ENCODE measurements at places on chromosomes 5 and 9. TPM values are rescaled to one million over a fixed set of nuclear protein-coding genes. Genes with fewer than 3 reads are reported as not detected.

The PCDHA9 gene
- total RNA-seq: not detected

The SHOC1 gene
- total RNA-seq: not detected

The PCDHA6 gene
- total RNA-seq: 0.12 TPM

The PTPN3 gene
- total RNA-seq: 4.7 TPM

The DAB2IP gene
- 45.4 TPM for total RNA-seq

The EPB41L4B gene
- total RNA-seq: 29.1 TPM

The ANXA2R gene
- 3.3 TPM for total RNA-seq

The TNFSF15 gene
- 2.4 TPM for total RNA-seq

The TICAM2 gene
- 1.4 TPM for total RNA-seq

The FBP2 gene
- not detected for total RNA-seq

The PCAT7 gene
- total RNA-seq: not detected

The FAM78A gene
- 5.3 TPM for total RNA-seq

All from omental fat pad (tissue), 4 donors.